ENCODE measurements at places on chromosomes 7 and 10.

DNA sequence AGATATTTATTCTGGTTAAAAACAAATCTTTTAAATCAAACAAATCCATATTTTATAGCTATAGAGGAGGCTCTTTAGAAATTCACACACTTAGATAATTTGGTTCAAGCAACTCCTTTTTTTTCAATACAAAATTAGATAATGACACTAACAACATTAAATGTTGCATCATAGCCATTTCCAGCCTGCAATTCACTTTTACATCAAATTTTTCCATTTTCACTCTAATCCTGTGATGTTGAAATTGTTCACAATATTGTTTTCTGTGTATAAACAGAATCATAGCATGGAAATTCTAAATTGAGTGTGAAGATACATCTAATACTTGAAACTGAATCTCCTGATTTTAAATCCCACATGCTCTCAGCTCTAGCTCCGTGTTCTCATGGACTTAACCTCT, 482.6 kb downstream of the INHBA start:
- DNase-seq: no peak

- no peak for DNase-seq
These were observed 89.4 kb upstream of the LEP start for GRCh38 chr7:128151635-128152034.

DNA sequence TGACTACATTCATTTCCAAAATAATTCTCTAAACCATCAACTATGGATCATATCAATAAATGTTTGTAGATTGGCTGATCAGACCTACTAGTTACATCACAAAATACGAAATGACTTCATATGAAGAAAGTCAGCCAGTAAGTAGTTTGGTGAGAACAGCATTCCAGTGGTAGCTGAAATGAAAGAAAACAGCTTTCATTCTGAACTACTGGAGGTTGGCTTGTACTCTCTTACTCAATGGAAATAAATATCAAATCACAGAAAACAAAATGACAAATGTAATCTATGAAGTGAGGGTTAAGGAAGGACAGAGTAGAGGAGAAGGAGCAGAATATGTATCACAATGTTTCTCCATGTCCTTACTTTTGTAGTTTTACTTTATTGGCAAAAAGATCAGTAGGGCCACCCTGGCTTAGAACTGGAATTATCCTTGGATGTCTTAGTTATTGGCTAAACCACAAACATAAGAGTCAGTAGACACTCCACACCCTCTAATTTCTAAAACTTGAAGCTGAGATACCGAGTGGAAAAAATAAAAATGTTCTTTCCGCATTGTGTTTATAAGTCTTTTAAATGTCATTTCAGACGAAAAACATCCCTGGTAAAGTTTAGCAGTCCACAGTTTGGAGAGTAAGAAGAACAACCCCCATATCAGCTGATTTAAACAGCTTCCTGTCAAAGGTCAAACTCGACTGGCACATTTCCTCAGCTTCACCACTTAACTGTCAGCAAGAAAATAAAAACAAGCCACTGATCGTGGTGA, 74.0 kb upstream of the DGKI start:
- no peak for DNase-seq

DNA sequence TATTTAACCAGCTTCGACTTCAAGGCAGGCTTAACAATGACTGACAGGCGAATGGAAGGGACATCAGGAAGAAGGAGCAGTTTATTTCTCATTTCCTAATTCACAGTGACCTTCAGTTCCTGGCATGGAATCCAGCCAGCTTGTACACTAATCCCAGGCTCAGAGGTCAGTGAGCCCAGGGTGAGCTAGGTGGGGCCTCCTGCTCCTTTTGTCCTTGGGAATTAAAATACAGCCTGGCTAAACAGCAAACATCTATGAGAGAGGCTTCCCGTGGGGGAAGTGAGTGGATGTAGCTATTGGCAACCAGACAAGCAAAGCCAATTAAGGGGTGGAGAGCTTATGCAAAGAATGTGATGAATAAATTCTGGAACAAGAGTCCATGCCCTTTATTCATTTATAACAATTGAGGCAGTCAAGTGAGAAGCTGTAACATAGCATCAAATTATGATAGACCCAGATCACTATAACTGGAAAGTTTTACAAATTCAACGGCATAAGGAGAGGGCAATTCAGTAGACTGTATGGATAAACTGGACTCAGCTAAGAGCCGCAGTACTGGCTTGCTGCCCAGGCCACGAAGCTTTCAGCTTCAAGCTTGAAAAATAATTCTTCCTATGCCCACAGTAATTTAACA, 57.1 kb downstream of the STK17A start:
- DNase-seq: no peak

DNA sequence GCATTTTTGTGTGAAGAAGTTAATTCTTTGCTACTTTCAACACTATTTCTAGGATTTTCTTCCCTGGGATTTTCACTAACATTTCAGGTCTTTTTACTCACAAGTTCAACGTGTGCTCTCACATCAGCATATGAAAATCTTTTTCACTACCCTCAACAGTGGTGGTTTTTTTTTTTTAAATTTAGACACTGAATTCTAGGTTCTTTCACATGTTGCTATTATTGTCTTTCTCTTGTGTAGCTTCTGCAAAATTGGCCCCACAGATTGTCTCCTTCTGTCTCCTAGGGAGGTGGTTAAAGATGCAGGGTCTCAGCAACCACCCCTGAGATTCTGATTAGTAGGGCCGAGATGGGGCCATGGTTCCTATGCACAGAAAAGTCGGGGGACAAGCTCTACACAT, 165.0 kb upstream of the GPR26 start:
- DNase-seq: no peak

DNA sequence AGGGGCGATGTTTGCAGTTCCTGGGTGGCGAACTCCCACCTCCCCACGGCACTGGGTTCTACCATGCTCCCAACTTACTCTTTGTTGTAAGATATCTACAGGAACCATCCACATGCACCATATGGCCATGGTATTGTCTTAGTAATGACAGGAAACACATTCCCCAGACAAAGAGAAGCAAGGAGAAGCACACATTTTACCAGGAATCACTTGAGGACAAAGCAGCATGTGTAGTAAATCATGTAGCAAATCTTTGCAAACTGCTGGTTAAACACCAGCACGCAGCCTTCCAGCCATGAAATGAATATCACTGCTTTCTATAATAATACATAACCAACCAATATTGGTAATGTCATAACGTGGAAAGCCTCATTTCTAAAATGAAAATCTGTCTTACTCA, 101.2 kb downstream of the NRP1 start:
- DNase-seq: no peak

- DNase-seq: no peak
These were observed 654.6 kb upstream of the GALNT17 start for GRCh38 chr7:70477036-70478010.

DNA sequence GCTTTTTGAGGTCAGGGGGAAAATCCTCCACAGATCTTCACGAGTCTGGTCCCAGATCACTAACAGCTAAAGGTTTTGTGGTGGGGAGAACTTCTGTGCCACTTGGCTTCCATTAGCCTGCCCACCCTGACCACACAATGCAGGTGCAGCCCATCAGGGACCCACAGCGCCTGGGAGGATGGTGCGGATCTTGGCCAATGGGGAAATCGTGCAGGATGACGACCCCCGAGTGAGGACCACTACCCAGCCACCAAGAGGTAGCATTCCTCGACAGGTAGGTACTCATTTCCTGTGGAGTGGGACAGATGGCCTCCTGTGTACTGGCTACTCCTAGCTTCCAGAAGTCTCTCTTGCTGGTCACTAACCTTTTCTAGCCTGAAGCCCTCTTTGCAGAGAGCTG, 1.5 kb downstream of the FAM241B start:
- no peak for DNase-seq

DNA sequence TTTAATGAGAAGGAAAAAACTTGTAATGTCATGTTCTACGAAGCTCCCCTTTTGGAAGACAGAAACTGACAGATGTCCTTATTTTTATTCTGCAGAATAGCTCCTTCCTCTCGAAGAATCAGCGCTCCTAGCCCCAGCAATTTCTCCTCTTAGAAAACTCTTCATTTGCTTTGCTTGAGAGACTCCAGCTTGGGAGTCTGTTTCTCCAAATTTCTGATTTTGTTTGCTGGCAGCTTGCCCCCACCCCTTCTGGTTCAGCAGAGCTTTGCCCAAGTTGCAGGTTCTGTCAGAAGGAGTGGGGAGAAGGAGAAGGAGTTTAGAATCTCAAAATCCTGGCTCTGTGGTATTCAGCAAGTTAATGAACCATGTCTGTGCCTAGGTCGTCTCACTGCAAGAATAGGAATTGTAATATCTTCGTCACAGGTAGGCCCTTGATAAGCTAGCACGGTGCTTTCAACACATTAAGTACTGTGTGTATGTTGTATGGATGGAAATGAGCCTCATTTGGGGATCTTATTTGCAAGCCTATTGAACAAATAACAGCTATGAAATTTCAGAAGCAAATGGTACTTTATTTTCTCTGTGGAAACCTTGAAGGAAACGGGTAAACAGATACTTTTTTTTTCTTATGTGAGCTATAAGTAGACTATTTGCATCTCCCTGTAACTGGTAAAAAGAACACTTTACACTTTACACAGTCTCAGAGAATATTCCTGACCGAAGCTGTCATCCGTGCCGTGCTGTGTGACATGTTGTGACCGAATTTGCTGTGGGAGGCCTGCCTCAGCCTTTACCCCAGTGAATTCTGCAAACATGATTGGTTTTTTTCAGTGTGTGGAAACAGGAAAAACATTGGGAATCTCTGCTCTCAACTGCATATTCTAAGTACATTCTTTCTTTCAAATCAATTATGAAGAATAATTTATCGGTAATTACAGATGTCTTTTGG, 290.9 kb downstream of the CAMK1D start:
- no peak for DNase-seq

DNA sequence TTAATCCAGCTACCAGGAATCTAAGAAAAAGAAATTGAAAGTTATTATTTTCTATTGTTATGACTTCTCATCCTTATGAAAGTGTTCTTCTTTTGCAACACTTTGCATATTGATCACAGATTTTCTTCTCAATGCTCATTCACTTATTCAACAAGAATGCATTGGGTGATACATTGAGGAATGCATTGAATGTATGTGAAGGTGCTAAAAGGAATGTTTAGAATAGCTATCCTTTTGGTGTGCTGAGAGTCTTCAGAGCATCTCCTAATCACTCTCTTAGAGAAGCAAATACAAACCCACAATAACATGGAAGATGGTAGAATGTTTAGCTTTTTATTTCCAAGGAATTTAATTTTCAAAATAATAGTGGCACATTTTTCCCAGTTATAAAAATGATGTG, 122.1 kb upstream of the KMT2E start:
- no peak for DNase-seq

DNA sequence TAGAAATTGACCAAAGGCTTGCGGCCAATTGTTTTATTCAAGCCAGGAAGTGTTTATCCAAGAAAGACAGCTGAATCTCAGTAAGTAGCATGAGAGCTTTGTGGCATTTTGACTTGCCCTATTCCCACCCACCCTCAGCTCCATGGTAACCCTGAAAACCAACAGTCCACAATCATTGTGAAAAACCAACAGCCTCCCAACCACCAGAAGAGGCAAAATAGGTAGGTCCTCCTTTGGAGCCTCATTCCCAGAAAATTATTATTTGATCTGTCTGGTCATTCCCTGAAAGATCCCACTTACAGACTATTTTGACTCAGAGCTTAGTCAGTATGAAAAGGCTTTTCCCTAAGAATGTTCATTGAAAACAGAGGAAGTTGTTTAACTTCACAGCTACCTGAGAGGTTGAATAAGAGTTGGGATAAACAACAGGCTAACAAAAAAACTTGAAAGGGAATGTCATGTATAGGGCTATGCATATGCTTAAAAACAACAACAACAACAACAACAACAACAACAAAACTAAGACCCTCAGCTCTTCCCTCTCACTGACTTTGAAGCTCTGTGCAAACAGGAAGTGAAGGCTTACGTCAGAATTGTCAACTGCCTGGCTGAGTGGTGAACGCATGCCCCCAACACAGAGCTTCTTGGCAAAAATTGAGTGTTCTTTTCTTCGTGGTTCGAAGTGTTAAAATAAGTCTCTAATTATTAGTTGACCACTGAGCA, 11.2 kb downstream of the KPNA7 start:
- no peak for DNase-seq

- no peak for DNase-seq
These were observed 523.9 kb downstream of the ADRA2A start for GRCh38 chr10:111600772-111601171.

GRCh38 chr10:63003816-63004453, 129.2 kb upstream of the NRBF2 start:
- DNase-seq: no peak

- no peak for DNase-seq
These were observed 498.6 kb downstream of the SH2D4B start for GRCh38 chr10:81036257-81036656.

DNA sequence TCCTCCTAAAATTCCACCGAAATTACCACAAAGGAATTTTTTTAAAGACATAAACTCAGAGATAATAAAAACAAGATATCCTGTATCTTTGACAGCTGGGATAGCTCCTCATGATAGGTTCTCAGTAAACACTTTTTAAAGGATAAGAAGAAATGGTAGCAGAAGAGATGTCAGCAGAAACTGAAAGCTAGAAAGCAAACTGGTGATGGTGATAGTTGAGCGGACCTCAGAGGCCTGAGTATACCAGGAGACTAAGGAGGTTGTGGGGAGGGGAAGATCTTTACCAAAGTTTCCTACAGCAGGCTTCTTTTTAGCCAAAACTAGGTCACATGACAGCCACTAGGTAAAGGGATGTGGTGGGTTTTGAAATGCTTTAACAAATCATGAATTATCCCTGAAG, 22.5 kb downstream of the PCGF5 start:
- no peak for DNase-seq

DNA sequence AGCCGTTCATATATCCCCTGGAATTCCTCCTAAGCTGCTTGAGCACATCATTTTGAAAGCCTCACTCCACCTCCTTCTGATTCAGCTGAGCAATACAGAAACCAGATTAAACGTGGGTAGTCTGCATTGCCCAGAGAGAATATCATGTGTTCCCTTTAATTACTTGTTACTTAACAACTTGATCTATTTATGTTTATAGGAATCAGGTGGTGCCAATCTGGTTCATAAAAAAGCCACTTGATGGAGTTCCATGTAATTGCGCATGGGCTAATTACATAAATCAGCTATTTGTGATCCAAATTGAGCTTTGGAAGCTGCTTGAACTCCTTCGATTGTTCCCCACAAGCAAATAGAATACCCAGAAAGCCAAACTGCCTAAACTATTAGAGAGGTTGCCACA, 114.7 kb upstream of the ADCY1 start:
- no peak for DNase-seq

DNA sequence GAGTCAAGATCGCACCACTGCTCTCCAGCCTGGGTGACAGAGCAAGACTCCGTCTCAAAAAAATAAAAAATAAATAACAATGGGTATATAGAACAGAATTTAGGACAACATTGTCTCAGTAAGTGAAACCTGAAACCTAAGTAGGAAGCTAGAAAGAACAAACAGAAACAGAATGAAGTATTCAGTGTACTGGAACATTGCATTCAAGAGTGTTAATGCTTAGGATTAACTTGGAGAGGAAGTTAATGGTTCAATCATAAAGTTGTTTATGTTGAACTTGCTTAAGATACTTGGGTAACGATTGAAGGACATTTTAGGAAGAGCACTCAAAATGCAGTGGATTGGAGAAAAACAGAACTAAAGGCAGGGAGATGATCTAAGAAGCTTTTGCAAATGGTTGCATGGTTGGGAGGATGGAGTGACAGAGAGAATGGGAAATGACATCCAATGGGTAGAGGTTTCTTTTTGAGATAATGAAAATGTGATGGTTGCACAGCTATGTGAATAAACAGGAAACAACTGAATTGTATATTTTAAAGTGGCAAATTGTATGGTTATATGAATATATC, 233.7 kb downstream of the ADK start:
- DNase-seq: no peak

GRCh38 chr10:21522631-21523406, 2.7 kb downstream of the SKIDA1 start:
- DNase-seq: no peak

- DNase-seq: no peak
These were observed 61.8 kb upstream of the LRRN3 start for GRCh38 chr7:111029141-111029572.
